Glutamatergic neuron (in vitro differentiated cells): ENCODE measurements at places on chromosomes 5 and 9. TPM values are rescaled to one million over a fixed set of nuclear protein-coding genes. Genes with fewer than 3 reads are reported as not detected.

DNA sequence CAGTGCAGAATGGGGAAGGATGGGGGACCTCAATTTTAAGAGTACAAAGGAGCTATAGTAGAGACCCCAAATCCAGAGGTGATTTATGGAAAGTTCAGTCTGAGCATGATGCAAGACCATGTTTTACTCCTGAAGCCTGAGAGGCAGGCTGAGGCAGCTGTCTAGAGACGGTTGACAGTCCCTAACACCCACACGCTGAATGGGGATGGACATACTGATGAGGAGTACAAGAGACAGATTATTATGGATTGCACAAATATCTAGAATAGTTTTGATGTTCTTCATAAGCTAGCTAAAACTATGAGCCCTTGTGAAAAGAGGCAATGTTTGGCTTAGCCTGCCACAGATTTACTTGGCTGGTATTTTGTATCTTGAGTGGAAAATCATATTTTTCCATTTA is 64.5 kb downstream of the PRR16 start:
- DNase-seq: no peak

Gene CARD6
- not detected for total RNA-seq

- no peak for DNase-seq
These were observed 103.8 kb downstream of the YTHDC2 start for GRCh38 chr5:113617191-113617796.

DNA sequence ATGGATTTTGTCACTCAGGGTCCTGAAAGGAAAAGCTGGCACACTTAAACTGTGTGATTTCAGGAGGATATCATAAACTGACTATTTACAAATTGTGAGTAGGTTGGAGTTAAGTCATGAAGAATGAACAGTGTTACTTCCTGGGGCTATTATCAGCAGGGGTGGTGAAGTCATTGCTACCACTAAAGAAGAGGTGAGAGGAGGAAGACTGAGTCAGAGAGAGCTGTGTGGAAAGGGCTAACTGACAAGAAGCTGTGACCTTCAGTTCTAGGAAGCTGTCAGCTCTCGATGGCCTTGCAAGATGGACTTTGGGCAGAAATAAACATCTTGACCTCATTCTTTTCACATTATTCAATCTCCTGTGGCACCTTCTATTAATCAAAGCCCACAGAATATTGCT is 72.3 kb upstream of the STARD4 start:
- DNase-seq: no peak

Gene DBN1
- total RNA-seq: 1,261 TPM

- no peak for DNase-seq
These were observed 456.8 kb downstream of the EBF1 start for GRCh38 chr5:158642879-158643278.

DNA sequence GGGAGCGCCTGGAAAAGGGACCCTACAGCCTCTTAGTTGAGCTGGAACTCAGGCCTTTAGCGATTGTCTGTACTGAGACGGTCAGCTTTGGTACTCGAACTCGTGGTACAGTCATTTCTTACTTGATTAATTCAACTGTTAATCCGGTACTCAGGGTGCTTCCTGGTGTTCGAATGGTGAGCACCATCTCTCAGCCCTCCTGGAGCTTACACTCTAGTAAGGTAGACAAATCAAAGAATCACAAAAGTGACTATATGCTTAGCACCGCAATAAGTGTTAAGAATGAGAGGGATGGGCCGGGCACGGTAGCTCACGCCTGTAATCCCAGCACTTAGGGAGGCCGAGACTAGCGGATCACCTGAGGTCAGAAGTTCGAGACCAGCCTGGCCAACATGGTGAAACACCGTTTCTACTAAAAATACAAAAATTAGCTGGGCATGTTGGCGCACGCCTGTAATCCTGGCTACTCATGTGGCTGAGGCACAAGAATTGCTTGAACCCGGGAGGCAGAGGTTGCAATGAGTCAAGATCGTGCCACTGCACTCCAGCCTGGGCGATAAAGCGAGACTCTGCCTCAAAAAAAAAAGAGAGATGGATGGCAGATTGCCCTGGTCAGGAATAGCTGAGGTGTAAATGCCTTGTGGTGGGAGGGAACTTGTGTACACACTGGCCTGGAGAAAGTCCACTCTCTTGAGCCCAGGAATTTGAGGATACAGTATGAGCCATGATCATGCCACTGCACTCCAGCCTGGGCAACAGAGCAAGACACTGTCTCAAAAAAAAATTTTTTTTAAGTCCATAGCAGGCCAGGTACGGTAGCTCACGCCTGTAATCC is 981 bp downstream of the TCOF1 start:
- DNase-seq: no peak
